Fibroblast of lung (primary cell): ENCODE measurements at places on chromosomes 6 and 20. TPM values are rescaled to one million over a fixed set of nuclear protein-coding genes. Genes with fewer than 3 reads are reported as not detected.

GRCh38 chr6:83221889-83222479, 28.8 kb downstream of the RWDD2A start:
- no peak overlapping the region for H3K4me3 ChIP-seq
- no peaks in the 10 kb centered on the region for H3K4me1 ChIP-seq

DNA sequence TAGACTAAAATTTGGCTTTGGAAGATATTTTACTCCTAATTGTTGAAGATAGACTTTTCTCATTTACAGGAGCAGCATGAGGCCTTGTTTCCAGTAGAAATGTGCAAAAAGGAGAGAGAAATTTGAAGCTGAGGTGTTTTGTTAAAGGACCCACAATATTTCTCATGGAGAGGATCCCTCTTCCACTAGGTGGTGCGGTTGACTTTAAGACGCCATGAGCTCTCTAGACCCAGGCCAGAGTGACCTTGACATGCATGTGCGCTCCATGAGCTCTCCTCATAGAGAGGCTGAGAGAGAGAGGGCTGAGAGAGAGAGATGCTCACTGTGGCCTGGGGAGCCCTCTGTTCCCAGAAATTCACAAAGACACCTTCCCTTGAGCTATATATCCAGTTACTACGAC, 861.2 kb upstream of the EYS start:
- no peaks in the 10 kb centered on the region for H3K27me3 ChIP-seq
- H3K4me3 ChIP-seq, result no peak overlapping the region
- DNase-seq, result no peak

GRCh38 chr6:52317841-52318581, 33.5 kb upstream of the MCM3 start:
- peak; percentile 52 for DNase-seq
- H3K36me3 ChIP-seq, result no peaks in the 10 kb centered on the region
- H3K27ac ChIP-seq, result no peak overlapping the region
- no peaks in the 10 kb centered on the region for H3K27me3 ChIP-seq
- no peaks in the 10 kb centered on the region for H3K4me1 ChIP-seq

The RNF217 gene
- 9.8 and 19.5 TPM in 2 replicates for polyA plus RNA-seq

DNA sequence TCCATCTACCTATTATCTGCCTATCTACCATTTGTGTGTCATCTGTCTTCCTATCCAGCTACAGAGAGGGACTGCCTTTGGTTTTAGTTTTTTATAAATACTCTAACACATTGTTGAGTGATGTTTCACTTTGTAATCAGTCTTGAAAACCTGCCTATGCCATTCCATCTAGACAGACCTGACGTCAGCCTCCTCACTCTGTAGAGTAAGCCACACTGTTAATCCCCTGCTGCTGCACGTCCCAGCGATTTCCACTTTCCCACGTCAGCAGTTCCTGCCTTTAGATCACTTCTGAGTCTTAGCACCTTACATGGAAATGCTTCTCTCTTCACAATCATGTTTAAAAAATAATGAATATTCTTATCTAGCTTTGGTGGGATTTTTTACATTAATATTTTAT, 54.8 kb downstream of the PLG start:
- H3K27ac ChIP-seq, result no peak overlapping the region
- no peaks in the 10 kb centered on the region for H3K4me1 ChIP-seq

GRCh38 chr6:159059885-159060506, 15.2 kb upstream of the TAGAP start:
- H3K27me3 ChIP-seq, result peaks cover 7% of the 10 kb centered on the region
- H3K4me1 ChIP-seq, result no peaks in the 10 kb centered on the region
- H3K36me3 ChIP-seq, result no peaks in the 10 kb centered on the region
- no peak for DNase-seq
- no peak overlapping the region for H3K4me3 ChIP-seq

GRCh38 chr6:149534742-149535141, 11.1 kb downstream of the PPIL4 start:
- no peak overlapping the region for H3K4me3 ChIP-seq
- peaks cover 14% of the 10 kb centered on the region for H3K36me3 ChIP-seq
- no peaks in the 10 kb centered on the region for H3K4me1 ChIP-seq
- no peaks in the 10 kb centered on the region for H3K27me3 ChIP-seq
- DNase-seq, result no peak
- H3K27ac ChIP-seq, result no peak overlapping the region

DNA sequence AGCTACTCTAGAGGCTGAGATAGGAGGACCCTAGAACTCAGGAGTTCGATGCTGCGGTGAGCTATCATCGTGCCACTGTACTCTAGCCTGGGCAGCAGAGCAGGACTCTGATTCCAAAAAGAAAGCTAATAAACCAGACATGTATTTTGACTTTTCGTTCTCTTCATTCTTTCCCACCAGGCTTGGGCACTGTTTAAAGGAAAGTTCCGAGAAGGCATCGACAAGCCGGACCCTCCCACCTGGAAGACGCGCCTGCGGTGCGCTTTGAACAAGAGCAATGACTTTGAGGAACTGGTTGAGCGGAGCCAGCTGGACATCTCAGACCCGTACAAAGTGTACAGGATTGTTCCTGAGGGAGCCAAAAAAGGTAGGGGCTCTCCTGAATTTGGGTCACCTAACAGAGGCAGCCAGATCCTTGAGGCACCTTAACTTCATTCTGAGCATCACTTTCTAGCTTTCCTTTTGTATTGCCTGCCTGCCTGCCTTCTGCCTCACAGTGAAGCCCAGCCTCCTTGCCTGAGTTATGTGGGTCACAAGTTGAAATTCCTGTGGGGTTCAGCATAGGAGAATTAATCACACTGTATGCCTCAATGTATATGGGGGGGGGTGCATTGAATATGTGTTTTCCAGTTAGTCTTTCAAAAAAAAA, 3.2 kb downstream of the IRF4 start:
- H3K4me1 ChIP-seq, result no peaks in the 10 kb centered on the region
- no peak for DNase-seq
- no peaks in the 10 kb centered on the region for H3K36me3 ChIP-seq
- H3K27ac ChIP-seq, result no peak overlapping the region
- H3K4me3 ChIP-seq, result no peak overlapping the region

- peak overlapping the region; percentile 93 for H3K27ac ChIP-seq
- H3K4me1 ChIP-seq, result peaks cover 17% of the 10 kb centered on the region
- no peak for DNase-seq
- H3K27me3 ChIP-seq, result no peaks in the 10 kb centered on the region
- H3K4me3 ChIP-seq, result no peak overlapping the region
Measured at GRCh38 chr20:23360531-23360930, 1.5 kb upstream of the GZF1 start.

GRCh38 chr20:34083137-34083536, 28.9 kb downstream of the EIF2S2 start:
- no peak overlapping the region for H3K4me3 ChIP-seq
- DNase-seq, result peak; percentile 99
- H3K36me3 ChIP-seq, result peaks cover 15% of the 10 kb centered on the region
- peaks cover 6% of the 10 kb centered on the region for H3K4me1 ChIP-seq
- peak overlapping the region; percentile 17 for H3K27ac ChIP-seq

The SIRPB2 gene
- not detected in 2 replicates for polyA plus RNA-seq

The FAM83C gene
- polyA plus RNA-seq, result 0.02 TPM in 1 of 2 replicates, not detected in the other

DNA sequence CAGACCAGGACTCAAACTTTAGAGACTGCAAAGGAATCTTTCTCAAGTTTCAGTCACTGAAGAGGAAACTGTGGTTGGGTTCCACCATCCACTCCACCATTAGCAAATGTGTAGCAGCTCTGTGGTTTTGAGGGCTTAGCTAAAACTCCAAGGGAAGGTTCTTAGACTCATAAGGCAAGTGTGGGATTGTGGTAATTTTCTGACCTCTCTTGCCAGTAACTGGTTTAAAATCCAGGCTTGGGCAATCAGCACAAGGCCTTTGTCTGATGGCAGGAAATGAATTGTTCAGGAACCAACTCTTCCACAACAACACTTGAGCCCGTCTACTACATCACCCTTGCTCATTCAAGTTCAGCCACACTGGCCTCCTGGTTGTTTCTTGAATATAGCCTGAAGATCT, 68.6 kb upstream of the FBXL4 start:
- DNase-seq, result peak; percentile 96
- no peak overlapping the region for H3K27ac ChIP-seq
- H3K4me3 ChIP-seq, result no peak overlapping the region

- H3K27me3 ChIP-seq, result no peaks in the 10 kb centered on the region
- no peaks in the 10 kb centered on the region for H3K36me3 ChIP-seq
- DNase-seq, result no peak
- H3K27ac ChIP-seq, result no peak overlapping the region
Measured at GRCh38 chr20:32871627-32872160, 13.0 kb downstream of the EFCAB8 start.

The CLPSL1 gene
- polyA plus RNA-seq, result not detected in 2 replicates

GRCh38 chr6:107976155-107976783, 18.3 kb upstream of the SEC63 start:
- no peak overlapping the region for H3K27ac ChIP-seq
- no peak for DNase-seq
- no peak overlapping the region for H3K4me3 ChIP-seq
- no peaks in the 10 kb centered on the region for H3K36me3 ChIP-seq
- peaks cover 5% of the 10 kb centered on the region for H3K27me3 ChIP-seq
- H3K4me1 ChIP-seq, result no peaks in the 10 kb centered on the region

- peak; percentile 2 for DNase-seq
- H3K27ac ChIP-seq, result no peak overlapping the region
- H3K4me3 ChIP-seq, result no peak overlapping the region
- no peaks in the 10 kb centered on the region for H3K27me3 ChIP-seq
- no peaks in the 10 kb centered on the region for H3K36me3 ChIP-seq
Measured at GRCh38 chr6:46269447-46270229, 98.9 kb upstream of the ENPP5 start.

DNA sequence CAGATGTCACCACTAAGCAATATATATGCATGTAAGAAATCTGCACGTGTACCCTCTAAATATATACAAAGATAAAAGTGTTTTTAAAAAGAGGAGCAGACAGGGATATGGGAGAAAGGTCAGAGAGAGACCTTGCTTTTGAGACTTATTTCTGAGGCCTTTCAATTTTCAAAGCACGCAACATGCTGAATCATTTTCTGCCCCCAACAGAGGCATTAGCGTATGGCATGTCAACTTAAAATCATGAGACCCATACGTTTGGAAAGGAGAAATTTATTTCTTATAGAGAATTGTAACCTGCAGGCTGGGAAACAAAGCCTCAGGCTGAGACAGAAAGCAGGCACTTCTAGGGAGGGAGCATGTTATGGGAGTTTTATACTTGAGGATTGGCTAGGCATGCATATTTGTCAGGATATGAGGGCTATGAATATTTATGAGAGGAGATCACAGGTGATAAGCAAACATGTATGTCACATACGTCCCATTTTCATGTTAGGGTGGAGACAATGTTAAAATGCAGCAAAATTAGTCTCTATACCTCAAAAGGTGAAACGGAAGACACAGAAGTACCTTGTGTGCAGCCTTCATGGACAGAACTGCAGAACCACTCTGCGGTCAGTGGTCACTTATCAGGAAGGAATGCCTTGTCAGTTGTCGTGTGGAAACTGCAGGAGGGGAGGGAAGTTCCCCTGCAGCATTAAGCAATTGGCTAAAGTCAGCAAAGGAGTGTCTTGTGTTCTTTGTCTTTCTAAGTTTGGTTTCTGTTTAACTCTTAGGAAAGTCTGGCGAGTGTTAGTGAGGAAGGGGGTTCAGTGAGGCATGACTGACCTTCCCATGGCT, 6.3 kb upstream of the GABRR2 start:
- H3K27ac ChIP-seq, result no peak overlapping the region
- no peaks in the 10 kb centered on the region for H3K36me3 ChIP-seq
- no peak overlapping the region for H3K4me3 ChIP-seq
- no peaks in the 10 kb centered on the region for H3K27me3 ChIP-seq
- H3K4me1 ChIP-seq, result no peaks in the 10 kb centered on the region

GRCh38 chr20:38604873-38605303, 3.3 kb downstream of the ARHGAP40 start:
- no peak overlapping the region for H3K4me3 ChIP-seq
- no peaks in the 10 kb centered on the region for H3K4me1 ChIP-seq
- DNase-seq, result no peak
- no peaks in the 10 kb centered on the region for H3K36me3 ChIP-seq
- peaks cover 42% of the 10 kb centered on the region for H3K27me3 ChIP-seq
- H3K27ac ChIP-seq, result no peak overlapping the region

- H3K4me1 ChIP-seq, result no peaks in the 10 kb centered on the region
- H3K27ac ChIP-seq, result no peak overlapping the region
- peaks cover 8% of the 10 kb centered on the region for H3K27me3 ChIP-seq
Measured at GRCh38 chr20:34190679-34191090, 50.5 kb upstream of the ASIP start.

DNA sequence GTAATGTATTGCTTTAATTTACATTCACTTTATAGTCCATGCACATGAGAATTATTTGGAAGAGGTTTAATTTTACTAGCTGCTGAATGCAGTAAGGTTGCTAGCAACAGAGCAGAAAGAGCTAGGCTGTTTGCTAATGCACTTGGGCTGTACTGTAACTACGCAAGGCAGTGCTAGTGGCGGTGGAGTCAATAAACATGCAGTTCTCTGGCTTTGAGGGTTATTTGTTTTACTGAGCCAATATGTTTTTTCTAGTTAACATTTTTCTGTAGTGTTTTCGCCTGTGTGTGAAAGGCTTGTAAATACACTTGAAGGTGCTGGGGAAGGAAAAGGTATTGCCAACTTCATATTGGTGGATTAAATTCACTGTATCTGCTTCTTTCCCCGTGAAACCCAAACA, 112.8 kb downstream of the BTBD3 start:
- DNase-seq, result no peak
- H3K27me3 ChIP-seq, result no peaks in the 10 kb centered on the region
- H3K27ac ChIP-seq, result no peak overlapping the region
- no peaks in the 10 kb centered on the region for H3K4me1 ChIP-seq
- no peaks in the 10 kb centered on the region for H3K36me3 ChIP-seq

The LHFPL5 gene
- not detected in 2 replicates for polyA plus RNA-seq

DNA sequence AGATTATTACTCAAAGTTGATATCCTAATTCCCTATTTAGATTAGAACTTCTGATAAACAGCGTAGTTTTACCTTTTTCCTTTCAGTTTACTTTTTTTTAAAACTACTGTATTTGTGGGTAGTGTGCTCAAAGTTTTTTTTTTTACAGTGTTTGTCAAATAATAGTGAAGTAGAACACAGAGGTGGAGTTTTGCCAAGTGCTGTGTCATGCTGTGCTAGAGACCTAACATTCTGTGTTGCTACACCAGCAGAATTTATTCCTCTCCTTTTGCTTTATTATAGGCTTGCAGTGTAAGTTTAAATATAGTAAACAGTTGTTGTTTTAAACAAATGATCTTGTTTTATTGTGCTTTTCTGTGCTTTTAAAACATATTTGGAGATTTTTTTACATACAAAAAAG, 125.4 kb downstream of the HIVEP1 start:
- no peak overlapping the region for H3K27ac ChIP-seq
- no peaks in the 10 kb centered on the region for H3K27me3 ChIP-seq
- H3K36me3 ChIP-seq, result peaks cover 1% of the 10 kb centered on the region
- no peak overlapping the region for H3K4me3 ChIP-seq

GRCh38 chr20:10487142-10488136, 52.3 kb downstream of the SLX4IP start:
- no peaks in the 10 kb centered on the region for H3K36me3 ChIP-seq
- H3K27ac ChIP-seq, result no peak overlapping the region
- H3K27me3 ChIP-seq, result no peaks in the 10 kb centered on the region
- DNase-seq, result peak; percentile 43
